ENCODE measurements at places on chromosomes 1 and 21.

- no peak for DNase-seq
Measured at GRCh38 chr1:40621821-40622450, 43.5 kb downstream of the RIMS3 start.

DNA sequence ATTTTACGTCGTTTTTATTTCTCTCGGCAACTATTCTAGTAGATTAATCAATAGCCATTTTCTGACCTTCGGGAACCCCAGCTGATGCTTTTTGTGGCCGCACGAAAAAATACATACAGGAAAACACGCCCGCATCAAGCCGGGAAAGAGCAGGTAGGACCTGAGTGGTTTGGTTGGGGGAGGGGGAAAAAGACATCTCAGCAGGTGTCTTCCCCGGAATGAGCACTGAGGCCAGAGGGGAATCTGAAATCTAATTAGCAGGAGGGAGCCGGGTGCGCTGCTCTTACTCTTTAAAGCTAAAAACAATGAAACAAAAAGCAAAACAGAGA lies 618 bp upstream of the FOXD3 start:
- DNase-seq: no peak

- DNase-seq: no peak
Measured at GRCh38 chr1:232280910-232281309, 349.0 kb downstream of the SIPA1L2 start.

DNA sequence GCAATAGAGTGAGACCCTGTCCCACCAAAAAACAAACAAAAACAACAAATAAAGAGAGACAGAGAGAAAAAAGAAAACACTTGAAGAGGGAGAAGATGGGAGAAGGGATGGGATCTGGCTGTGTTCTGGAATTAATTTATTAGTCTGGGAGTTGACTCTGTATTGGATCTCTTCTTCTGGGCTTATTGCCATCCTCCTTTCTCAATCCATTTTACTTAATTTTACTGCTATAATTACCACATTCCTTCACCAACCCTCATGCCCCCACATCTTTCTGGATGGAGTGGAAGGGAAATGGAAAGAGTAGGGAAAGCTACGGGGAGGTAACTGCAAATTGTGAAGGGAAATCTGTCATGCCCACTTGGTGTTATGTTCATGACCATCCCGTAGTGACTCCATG lies 42.9 kb downstream of the FMN2 start:
- no peak for DNase-seq

DNA sequence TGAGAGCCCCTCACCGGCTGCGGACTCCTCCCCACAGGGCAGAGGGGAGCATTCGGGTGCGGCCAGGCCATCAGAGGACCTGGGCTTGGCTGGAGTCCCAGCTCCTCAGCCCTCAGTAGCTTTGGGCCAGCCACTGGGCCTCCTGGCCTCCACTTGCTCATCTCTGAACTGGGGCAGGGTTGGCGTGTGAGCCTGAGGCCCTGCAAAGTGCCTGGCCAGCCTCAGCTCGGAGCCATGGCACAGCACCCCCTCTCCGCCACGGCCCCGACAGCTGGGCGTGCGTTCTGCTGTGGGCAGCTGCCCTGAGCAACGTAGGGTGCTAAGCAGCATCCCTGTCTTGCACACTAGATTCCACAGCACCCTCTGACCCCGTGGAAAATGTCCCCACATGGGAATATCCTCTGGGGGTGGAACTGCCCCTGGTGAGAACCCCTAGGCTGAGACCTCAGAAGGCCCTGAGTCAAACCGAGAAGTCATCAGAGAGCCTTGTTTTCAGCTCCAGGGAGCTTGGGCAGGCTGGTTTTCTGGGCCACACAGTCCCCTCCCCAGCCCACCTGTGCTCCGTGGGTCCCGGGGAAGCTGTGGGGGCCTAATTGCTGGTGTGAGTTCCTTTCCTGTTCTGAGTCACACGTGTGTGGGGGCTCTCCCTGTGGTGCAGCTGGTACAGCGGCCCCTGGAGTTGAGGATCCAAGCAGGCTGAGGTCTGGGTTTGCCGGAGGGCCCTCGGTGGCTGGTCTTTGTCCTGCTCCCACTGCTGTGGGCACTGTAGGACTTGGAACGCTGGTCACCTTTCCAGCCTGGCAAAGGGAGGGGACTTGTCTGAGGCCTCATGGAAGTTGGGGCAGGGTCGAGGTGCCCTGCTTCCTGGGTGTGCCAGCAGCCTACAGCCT lies 24.5 kb downstream of the TP73 start:
- DNase-seq: no peak

DNA sequence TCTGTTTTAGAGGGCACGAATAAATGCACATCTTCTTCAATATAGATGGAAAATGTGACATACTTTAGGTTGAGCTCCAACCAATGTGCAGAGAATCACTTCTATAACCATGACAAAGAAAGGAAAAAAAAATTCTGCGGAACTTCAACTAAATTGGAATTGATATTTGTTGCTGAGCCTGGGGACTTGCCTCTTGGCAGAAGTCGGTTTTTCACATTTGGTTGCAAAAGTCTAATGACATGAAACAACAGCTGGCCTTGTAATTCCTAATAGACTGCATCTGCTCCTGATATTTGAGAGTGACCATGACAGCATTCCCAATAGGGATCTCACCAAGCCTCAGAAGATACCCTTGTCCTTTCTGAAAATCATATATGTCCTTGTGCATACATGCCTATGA lies 112.8 kb downstream of the PRRX1 start:
- no peak for DNase-seq

GRCh38 chr1:119324198-119324597 lies 44.4 kb upstream of the HAO2 start:
- no peak for DNase-seq

DNA sequence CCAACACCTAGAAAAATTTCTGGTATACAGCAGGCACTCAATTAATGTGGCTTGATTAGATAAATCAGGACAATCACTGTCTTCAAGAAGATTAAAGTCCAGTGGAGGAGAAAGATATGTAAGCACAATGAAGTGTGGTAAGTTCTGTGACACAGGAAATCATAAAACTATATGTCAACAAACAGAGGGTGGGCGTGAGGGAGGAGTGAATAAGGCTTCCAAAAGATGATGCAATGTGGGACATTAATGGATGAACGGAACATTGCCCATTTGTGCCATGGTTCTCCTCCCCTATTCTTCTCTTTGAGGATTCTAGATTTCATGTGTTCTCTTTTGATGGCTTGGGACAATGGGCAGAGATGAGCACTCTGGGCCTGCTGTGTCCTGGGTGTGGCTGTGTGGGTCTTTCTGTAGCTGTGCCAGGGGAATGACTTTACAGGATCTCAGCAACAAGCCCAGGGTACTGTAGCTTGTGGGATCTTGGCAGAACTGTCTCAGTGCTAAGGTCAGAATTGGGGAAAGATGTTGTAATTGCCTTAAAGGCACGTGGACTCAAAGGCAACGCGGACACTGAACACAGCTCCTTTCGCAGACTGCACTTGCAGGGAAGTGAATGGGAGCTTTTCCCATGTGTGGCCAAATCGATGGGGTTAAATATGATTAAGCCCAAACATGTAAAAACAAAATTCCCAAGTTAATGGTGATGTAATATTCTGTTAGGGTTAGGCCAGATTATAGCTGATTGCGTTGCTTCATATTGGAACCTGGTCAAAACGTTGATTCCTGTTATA lies 366.9 kb downstream of the TGFB2 start:
- no peak for DNase-seq

- no peak for DNase-seq
Measured at GRCh38 chr1:202837746-202838262, 27.1 kb downstream of the PCAT6 start.

GRCh38 chr1:228490120-228491078 lies 3.2 kb downstream of the RNF187 start:
- no peak for DNase-seq

DNA sequence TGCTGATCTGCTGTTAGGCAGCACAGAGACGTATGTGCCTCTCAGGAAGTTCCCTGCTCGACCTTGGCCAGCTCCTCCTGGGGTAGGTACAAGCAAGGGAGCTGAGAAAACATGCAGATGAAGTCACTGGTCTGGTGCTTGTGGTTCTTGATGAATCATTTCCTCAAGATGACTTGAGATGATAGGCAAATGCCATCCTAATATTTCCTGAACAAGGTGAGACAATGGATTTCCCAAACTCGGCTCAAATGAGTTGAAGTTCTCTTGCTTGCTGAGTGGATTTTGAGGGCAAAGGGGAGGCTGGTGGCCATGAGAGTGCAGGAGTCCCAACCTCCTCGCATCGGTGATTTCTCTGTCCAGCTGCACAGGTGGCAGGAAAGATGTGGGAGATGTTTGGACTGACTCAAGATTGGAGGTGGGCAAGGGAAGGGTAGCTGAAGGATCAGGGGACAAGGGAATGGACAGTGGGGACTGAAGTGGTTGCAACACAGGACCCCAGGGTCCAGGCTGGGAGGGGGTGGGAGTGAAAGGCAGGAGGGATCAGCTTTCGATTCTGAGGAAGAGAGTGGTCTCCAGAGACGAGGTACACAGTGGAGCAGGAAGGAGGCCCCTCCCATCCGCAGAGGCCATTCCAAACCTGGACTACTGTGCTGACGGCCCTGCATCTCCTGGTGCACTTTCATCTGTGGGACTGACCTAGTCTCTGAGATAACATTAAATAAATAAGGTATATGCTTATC lies 63.9 kb downstream of the CAPN2 start:
- DNase-seq: no peak

DNA sequence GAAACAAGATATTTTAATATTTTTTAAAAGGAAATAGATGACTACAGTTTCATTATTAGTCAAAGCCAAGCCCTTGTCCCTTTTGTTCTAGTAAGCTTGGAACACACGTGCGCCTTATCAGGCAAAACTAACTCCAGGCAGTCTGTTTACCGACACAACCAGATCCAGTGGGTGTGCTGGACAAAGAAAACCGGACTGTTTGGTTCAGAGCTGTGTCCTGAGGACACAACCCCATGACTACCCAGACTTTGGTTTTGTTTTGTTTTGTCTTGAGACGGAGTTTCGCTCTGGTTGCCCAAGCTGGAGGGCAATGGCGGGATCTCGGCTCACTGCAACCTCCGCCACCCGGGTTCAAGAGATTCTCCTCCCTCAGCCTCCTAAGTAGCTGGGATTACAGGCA lies 13.9 kb upstream of the RHOU start:
- DNase-seq: no peak

- DNase-seq: no peak
Measured at GRCh38 chr1:107862064-107862463, 102.9 kb downstream of the VAV3 start.

- no peak for DNase-seq
Measured at GRCh38 chr1:164843743-164844500, 284.9 kb downstream of the PBX1 start.

DNA sequence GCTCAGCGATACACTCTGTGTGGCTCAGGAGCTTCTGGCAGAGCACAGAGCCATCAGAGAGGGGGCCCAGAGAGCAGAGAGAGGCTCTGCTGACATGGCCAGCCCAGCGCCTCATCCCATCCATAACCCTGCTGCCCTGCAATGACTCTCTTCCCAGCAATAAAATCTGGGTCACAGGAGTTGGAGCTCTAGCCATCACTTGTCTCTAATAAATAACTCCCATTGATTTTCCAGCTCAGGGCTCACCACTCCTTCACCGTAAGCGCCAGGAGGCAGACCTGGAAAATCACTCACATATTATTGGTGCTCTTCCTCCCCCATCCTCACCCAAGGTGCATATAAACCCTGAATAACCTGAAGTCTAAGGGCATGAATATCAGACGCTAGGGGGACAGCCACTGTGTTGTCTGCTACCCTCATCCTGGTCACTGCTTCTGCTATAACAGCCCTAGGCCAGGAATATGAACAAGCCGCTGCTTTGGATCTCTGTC lies at the start of gene APCS:
TSS of gene APCS (plus strand) at position 366 of the 491 bp plus-strand sequence. CDS start at position 462, 96 bp downstream.
- no peak for DNase-seq

DNA sequence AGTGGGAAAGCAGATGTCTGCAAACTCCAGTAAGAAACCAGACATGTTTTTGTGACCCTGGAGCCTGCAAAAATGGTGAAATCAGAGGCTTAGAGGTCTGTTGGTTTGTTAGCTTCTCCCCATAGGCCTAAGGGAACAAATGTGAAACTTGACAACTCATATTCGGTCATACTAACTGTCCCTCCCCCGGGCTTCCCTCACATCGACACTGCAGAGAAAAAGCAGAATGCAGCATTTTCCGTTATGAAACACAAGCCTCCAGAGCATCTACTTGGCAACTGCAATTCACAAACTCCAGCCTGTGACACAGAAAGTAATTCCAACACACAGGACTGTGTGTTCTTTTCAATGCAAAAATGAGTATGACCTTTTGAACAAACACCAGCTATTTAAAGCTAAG lies 3.7 kb downstream of the KCNA2 start:
- no peak for DNase-seq

GRCh38 chr1:237124856-237125462 lies 83.0 kb downstream of the RYR2 start:
- peak; percentile 44 for DNase-seq

DNA sequence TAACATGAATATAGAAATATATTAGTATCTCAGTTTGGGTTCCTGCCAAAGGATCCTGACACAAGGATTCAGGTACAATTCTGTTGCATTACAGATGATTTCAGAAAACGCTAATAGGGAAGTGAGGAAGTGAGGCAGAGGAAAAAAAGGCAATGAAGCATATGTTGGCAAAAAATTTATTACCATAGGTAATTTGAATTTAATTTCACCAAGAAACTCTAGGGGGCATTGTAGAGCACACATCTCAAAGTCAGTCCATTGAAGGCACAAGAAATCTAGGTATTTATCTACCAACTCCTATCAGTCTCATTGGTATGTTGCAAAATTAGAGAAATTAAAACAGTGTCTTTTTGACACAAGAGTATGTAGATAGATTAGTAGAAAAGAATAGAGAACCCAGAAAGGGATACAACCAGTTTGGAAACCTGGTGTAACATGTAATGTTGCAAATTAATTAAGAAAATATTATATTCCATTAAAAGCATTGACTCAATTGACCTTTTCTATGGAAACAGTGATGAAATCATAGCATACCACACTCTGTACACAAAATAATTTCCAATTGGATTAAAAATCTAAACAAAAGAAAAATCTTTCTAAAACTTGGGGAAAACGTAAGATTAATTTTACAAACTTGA lies 104.9 kb upstream of the SNX7 start:
- DNase-seq: no peak

- peak; percentile 90 for DNase-seq
Measured at GRCh38 chr1:37149296-37149695, 115.0 kb upstream of the GRIK3 start.

GRCh38 chr1:211632117-211632807 lies 43.2 kb downstream of the NEK2 start:
- DNase-seq: no peak

DNA sequence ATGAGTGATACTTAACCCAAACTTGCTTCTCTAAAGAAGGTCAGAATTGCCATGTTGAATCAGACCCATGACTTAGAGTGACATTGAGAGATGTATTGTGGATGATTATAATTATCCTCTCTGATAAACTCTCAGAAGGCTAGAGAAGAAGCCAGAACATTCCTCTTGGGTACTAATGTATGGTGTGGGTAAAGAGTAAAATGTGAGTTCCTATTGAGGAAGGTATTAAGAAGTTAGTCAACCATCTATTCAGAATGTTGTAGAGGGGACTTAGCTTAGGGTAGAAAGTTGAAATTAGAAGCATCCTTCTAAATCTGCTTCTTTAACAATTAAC lies 7.3 kb downstream of the GMEB1 start:
- DNase-seq: no peak

DNA sequence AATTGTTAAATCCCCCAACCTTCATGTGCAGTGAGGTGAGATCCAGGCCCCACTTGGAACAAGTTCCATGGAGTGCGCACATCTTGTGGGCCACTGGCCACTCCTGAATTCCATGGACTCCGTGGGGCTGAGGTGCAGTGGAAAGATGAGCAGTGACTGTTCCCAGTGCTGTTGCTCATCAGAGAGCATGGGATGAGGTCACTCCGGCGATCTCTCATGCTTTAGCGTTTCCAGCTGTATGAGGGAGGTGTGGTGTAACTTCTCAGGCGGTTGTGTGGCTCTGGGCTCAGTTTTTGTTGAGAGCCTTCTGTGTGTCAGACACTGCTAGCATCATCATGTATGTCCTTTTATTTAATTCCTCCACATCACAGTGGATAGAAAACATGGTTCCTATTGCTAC lies 96.2 kb downstream of the GALNT2 start:
- no peak for DNase-seq

Measured in NCI-H446 (cell line).